NCI-H748 treated with DMSO at 0.1 percent for 48 hours (cell line): ENCODE measurements at places on chromosomes 13 and 19.

GRCh38 chr19:50658441-50659317, 9.4 kb downstream of the C19orf81 start:
- peak; percentile 95 for DNase-seq

DNA sequence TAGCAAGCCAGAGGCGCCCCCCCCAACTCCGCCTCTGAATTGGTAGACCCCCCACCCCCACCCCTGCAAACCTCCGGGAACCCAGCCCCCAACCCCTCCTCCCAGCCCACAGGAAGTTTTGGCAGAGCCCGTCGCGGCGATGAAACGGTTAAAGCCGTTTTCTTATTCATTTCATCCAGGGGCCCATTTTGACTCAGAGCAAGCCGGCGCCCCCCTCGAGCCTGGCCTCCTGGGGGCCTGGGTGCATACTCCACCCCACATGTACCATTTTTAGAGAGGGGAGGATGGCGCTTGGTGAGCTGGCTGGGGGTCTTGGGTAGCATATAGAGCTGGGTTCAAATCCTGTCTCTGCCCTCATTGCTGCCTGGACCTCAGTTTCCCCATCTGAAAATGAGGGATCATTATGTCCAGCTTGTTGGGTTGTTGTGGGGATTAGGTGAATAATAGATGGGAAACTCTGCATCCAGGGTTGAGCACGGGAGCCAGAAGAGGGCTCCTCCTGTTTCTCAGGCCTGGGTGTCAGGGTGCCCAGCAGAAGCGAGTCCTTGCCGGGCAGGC, 7.9 kb upstream of the JUNB start:
- DNase-seq = no peak

DNA sequence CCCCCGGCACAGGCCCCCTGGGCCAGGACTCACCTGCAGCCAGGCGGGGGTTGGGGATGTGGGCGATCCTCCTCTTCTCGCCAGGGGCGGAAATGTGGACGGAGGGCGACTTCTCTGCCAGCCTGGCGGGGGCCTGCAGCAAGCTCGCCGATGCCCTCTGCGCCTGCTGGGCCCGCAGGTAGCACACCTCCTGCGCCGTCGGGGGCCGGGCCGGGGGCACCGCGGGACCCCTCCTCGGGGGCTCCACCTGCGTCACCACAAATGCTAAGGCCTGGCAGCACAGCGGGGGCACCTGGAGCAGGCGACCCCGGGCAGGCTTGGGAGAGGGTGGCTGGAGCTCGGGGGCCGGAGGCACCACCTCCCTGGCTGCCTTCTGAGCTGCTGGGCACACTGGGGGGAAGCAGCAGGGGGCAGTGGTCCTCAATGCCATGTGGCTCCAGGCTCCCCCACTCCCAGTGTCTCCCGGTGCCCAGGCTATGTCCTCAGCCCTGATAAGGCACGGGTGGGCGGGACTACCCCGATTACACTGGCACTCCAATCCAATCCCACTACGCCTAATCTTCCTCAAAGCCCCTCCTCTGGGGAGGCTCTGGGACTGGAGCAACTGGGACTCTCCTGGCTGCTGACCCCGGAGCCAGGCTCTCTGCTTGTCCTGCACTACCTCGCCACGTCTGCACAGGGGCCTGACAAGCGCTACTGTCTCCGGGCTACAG, 11.6 kb upstream of the ATP8B3 start:
- no peak for DNase-seq

DNA sequence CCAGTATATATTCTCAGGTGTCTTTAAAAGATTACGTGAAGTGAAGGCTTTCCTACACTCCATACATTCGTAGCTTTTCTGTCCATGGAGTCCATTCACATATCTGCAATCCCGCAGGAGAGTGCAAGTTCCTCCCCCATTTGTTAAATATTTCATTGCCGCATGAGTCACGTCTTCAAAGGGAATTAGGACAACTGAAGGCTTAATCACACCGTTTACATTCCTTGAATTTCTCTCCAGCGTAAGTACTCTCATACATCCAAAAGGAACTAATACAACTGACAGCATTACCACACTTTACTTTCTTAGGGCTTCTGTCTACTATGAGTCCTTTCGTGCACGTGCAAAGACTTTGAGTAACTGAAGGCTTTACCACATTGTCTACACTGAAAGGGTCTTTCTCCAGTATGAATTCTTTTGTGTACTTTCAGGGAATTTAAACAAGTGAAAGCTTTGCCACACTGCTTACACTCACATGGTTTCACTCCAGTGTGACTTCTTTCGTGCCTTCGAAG, 29.0 kb upstream of the ZNF564 start:
- no peak for DNase-seq

GRCh38 chr19:46536391-46536790, 40.7 kb upstream of the PNMA8B start:
- DNase-seq = no peak

DNA sequence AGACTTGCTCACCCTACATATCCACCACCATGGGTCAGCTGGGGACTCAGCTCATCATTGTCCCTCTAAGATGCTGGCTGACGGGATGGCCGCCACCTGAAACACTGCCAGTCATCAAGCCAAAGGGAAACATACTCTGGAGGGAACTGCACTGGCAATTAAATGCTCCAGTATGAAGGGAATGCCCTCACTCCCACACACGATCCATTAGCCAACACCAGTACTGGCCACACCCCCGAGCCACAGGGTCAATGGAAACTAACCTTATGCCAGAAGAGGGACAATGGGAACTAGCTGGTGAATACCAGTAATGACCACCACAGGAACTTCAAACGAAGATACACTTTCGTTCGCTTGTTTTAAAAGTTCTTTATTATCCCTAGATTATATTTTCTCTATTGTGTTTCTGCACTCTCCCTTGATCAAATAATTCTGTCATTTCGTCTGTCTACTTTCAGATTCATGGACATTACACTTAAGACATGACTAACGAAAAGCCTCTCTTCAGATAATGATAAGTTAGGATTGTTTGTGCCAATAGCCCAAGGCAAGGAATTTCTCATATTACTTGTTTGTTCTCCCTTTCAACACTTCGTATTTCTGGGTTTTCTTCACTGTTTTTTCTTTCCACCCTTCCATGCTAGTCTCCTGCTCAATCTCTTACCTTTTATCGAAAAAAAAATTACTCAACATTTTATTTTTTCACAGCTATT, 1.7 kb upstream of the ZNF507 start:
- DNase-seq = no peak

- DNase-seq = no peak
These were observed 562.8 kb downstream of the SLITRK6 start for GRCh38 chr13:85236413-85236812.

- no peak for DNase-seq
These were observed 58.6 kb upstream of the WASF3 start for GRCh38 chr13:26498656-26499601.

DNA sequence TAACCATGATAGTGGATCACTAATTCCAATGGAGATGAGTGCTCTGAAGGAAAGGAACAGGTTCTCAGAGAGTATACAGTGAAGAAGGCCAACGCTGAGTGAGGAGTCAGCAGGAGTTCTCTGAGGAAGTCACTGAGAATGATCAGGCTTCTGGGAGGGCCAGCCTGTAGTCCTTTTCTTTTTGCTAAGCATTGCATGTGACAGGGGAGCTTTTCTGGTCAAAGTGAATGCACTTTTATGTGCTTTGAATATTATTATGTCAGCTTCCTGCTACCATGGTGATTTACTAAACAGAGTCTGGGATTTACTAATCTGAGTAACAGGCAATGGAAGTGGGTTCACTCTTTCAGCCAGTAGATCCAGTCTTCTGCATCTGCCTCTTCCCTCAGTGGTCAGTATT, 81.1 kb upstream of the SERP2 start:
- DNase-seq = no peak

DNA sequence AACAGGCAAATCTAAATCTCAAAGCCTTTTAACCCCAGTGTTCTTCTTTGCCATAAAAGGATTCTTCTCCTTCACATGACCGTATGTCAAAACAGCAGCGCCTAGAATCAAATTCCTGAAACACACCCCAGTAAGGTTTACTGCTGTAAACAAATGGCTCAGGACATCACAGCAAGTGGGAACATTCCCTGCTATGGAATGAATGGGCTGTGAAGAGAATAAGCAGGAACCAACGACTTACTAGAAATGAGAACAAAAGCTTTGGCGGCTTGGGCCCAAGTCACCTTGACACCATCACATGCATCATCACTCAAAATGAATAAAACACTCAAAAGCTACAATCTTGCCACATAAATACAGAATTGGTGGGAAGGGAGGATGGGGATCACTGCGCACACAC, 80.4 kb upstream of the SPATA13 start:
- no peak for DNase-seq

GRCh38 chr13:76764429-76764828, 121.8 kb downstream of the KCTD12 start:
- DNase-seq = no peak

DNA sequence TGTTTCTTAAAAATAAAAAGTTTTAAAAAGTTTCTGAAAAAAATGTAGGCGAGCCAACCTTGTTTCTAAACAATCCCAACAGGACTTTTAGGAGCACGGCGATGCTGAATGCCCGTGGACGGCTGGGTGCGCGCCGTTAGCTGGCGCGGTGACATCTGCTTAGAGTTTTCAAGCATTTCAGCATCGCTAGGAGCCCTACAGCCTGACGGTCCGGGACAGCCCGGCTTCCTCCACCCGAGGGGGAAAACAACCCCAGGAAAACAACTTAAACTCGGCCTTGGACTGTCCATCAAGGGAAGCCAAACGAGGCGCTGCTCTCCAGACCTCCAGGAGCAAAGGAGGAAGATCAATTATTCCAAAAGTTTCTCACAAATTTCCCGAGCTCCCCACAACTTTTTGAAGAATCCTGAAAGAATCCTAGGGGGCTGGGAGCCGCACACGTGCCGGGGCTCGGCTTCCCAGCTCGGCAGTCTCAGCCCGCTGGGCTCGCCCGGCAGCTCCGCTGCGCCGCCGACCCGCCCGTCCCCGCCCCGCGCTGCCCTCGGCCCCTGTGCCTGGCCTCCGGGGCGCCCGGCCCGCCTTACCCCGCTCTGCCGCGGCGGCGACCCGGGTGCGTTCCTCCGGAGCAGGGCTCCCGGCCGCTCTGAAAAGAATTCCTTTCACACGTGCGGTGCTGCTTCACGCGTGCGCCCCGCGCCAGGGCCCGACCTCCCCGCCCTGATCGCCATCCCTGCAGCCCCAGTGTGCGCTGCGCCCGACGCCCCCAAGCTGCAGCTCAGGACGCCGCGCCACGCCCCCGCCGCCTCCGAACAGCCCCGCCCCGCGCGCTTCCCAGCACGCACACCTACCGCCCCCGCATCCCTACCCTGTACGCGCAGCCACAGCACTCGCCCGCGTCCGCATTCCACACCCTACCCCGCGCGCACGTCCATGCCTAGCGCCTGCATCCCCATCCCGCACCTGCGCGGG, at the start of gene GJA3:
TSS of gene GJA3 (minus strand) at position 747 of the 969 bp plus-strand sequence. CDS start 17,764 bp downstream, outside the sequence.
- peak; percentile 52 for DNase-seq

- no peak for DNase-seq
These were observed 171.9 kb downstream of the KLF5 start for GRCh38 chr13:73230716-73231115.

- DNase-seq = no peak
These were observed 1294.3 kb upstream of the ATXN8OS start for GRCh38 chr13:68813180-68813796.
